ENCODE measurements at places on chromosomes 3 and 15. TPM values are rescaled to one million over a fixed set of nuclear protein-coding genes. Genes with fewer than 3 reads are reported as not detected.

SPESP1 gene
- total RNA-seq, result 2.5 TPM

BFSP2 gene
- not detected for total RNA-seq

- H3K36me3 ChIP-seq, result no peaks in the 10 kb centered on the region
- H3K4me1 ChIP-seq, result peaks cover 13% of the 10 kb centered on the region
- H3K4me3 ChIP-seq, result no peak overlapping the region
- H3K27ac ChIP-seq, result no peak overlapping the region
Measured at GRCh38 chr15:68235022-68235421, 5.5 kb upstream of the CLN6 start.

- H3K27ac ChIP-seq, result no peak overlapping the region
- H3K27me3 ChIP-seq, result no peaks in the 10 kb centered on the region
- peaks cover under 1% of the 10 kb centered on the region for H3K4me1 ChIP-seq
- DNase-seq, result no peak
- no peak overlapping the region for H3K4me3 ChIP-seq
- H3K36me3 ChIP-seq, result no peaks in the 10 kb centered on the region
Measured at GRCh38 chr3:98449606-98450193, 13.3 kb upstream of the OR5K1 start.

GRCh38 chr3:134366928-134367811 is 7.1 kb downstream of the AMOTL2 start:
- H3K4me3 ChIP-seq, result no peak overlapping the region
- no peak for DNase-seq

GRCh38 chr3:187718802-187719201 is 16.4 kb upstream of the RTP2 start:
- no peaks in the 10 kb centered on the region for H3K36me3 ChIP-seq
- no peaks in the 10 kb centered on the region for H3K4me1 ChIP-seq
- no peaks in the 10 kb centered on the region for H3K27me3 ChIP-seq

DNA sequence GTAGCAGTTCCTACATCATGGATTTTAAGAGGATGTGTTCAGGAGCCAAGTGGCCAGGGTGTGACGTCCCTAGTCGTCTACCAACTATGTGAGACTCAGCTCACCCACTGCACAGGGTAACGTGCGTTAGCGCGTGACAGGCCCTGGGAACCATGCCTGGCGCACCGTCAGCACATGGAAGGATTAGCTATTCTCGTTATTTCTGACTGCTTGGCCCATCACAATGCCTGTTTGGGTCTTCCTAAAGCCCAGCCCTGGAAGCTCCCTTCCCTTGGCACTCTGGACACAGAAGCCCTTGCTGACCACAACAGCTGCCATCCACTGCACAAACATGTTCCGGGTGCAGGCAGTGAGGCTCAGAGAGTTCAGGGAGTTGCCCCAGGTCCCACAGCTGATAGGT is 91.0 kb upstream of the RPL32 start:
- H3K4me1 ChIP-seq, result peaks cover 16% of the 10 kb centered on the region
- H3K27me3 ChIP-seq, result no peaks in the 10 kb centered on the region
- no peak for DNase-seq
- no peak overlapping the region for H3K4me3 ChIP-seq

Measured in transverse colon (tissue), 4 donors.